ENCODE measurements at places on chromosomes 3 and 15.

DNA sequence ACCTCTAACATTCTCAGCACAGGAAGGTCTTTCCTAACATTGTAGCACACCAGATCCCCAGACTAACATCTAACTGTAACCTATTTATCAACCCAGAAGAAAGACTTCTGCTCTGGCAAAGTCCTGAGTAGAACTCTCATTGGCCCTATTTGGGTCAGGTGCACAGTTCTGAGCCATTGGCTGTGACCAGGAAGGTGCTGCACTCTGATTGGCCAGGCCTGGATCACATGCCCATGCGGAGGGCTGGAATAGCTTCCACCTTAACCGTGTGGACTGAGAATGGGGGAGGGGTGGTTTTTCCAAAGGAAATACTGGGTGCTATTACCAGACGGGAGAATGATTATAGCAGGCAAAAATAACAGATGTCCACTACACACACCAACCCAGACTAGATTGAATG is 11.5 kb downstream of the FEZF2 start:
- DNase-seq, result no peak

DNA sequence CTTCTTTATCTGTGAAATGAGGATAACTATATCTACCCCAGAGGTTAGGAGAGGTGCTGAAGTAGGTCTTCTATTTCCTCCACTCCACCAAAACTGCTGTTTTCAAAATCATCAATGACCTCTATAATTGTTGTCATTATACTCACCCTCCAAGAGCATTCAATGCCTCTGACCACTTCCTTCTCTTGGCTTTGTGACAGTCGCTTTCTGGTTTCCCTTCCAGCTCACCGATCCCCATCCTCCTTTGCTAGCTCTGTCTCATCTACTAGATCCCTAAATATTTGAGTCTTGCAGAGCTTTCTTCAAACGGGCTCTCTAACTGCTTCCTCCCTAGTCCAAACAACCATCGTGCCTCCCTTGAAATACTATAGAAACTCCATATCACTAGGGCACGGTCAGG is 153.5 kb downstream of the RPLP1 start:
- DNase-seq, result peak; percentile 2

DNA sequence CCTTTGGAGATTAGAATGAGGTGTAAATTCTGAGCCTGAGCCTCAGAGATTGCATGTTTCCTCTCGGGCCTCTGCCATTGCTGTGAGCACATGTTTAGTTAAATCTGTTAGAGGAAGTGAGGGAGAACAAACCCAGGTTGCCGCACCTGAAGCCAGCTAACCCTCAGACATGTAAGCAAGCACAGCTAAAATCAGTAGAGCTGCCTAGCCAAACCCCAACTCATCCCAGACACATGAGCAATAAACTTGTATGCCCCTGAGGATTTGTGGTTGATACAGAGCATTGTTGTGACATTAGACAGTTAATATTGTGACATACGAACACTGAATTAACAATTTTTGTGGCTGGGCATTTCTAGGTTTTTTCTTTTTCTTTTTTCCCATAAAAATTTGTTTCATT is 41.9 kb downstream of the NMD3 start:
- DNase-seq, result no peak

GRCh38 chr15:69648212-69648611 is 195.6 kb downstream of the RPLP1 start:
- DNase-seq, result peak; percentile 14

- no peak for DNase-seq
These were observed 43.7 kb downstream of the DNAJB8 start for GRCh38 chr3:128422762-128423524.

GRCh38 chr15:85534031-85534430 is 153.6 kb downstream of the AKAP13 start:
- no peak for DNase-seq

DNA sequence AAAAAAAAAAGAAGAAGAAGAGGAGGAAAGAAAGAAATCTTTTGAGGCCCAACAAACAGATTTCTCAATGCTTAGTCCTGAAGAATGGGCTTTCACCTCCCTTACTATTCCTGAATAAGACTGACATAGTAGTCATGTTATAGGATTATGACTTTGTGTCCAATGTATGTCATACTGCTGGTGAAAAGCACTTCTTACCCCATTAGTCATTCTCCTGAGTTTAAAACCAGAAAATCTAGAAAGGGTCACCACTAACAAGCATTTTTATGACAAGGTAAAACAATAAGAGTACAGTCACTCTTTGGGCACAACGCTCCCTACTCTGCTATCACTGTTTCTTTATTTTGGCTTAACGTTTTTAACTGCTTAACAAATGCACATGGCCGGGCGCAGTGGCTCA is 88.2 kb downstream of the IGSF11 start:
- DNase-seq, result no peak

DNA sequence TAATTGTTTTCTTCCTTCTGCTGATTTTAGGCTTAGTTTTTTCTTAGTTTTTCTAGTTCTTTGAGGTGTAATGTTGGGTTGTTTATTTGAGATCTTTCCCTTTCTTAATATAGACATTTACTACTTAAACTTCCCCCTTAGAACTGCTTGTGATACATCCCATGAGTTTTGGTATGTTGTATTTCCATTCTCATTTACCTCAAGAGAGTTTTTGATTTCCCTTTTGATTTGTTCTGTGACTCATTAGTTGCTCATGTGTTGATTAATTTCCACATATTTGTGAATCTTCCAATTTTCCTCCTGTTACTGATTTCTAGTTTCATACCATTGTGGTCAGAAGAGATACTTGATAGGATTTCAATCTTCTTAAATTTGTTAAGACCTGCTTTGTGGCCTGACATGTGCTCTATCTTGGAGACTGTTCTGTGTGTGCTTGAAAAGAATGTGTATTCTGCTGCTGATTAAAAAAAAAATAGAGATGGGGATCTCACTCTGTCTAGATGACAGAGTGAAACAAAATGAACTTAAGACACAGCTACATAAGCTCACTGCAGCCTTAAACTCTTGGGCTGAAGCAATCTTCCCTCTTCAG is 22.3 kb downstream of the GRM2 start:
- no peak for DNase-seq

- peak; percentile 78 for DNase-seq
These were observed 20.3 kb upstream of the CSPG4 start for GRCh38 chr15:75732809-75733451.

GRCh38 chr3:106140431-106140830 is 271.6 kb upstream of the CBLB start:
- DNase-seq, result no peak

DNA sequence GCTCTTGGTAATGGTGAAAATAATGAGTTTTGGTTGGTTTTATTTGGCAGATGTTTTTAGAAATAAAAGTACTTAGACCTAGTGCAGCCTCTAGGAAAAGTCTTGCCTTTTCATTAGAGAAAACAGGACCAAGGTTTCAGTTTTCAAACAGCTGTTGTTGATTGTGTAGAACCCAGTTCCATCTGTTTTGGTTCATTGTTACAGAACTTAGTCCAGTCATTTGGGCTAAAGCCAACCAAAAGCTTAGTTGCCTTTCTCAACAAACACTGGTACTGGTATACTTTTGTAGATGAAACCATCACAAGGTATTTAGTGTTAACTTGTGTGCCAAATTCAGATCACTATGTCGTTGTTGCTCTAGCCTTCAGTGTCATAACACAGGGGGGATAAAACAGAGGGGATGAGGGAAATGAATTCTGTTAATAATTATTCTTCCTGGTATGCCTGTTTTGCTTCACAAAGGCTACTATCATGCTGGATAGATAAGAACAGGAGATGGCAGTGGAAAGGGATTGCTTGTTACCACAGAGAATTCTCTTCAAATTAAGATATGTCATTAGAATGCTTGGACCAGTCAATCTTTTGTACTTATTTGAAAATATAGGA is 12.6 kb upstream of the APH1B start:
- DNase-seq, result no peak

DNA sequence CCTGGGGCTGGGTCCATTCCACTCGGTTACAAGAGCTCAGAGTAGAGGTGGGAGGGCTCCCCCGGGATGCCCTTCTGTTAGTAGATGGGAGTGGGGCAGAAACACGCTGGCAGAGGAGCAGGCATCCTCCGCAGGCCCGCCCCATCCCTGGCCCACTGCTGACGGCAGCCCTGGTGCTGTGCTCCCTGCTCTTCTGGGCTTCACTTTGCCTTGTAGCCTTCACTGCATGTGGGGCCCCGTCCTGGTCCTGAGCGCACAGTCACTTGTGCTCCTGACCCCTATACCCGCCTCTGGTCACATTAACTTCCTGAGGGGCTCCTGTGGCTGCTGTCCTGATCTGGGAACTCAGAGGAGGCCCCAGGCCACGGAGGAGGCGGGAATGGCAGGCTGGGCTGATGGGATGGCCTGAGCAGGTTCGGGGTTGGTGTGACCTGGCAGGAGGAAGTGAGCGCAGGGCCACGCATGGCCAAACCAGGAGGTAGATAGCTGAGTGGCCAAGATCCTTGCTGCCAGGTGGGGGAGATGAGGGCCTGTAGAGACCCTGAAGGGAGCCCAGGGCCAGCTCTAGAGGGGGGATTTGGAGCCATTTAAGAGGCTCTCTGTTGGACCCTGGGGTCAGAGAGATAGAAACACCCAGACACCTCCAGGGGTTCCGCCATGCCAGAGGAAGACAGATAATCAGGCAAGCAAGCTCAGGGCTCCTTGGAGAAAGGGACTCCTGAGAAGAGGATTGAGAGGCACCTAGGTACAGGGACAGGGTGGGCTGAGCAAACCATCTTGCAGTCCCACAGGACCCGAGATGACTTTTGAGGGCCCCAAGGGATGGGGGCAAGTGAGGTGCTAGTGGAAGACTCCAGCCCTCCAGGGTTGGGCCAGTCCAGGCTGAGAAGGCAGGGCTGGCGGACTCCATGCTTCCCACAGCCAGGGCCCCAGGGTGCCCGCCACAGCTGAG is 92.2 kb upstream of the PRR23E start:
- no peak for DNase-seq

- no peak for DNase-seq
These were observed 303.6 kb downstream of the LSAMP start for GRCh38 chr3:116141724-116142123.

DNA sequence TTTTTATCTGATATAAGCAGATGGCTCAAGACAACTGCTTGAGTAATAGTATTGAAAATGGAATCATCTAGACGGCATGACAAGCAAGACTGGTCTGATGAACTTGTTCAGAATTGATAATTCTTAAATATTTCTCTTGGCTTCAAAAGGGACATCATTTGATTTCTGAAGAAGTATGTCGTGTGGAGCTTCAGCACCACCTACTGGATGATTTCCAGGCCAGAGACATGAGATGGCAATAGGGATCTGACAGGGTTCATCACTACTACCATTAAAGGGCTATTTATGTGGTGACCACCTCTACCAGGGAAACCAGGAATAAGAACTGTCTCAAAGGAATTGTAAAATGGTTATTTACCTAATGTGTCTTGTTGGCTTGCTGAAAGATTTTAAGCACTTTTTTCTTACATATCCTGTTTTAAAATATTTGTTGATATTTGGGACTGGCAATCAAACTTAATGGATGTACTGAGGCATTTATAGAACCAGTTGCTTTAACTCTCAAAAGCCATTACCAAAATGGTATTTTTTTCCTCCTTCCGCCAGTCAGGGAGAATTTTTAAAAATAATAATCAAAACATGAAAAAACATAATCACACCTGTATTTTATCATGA is 99.5 kb upstream of the FAM98B start:
- DNase-seq, result peak; percentile 66

DNA sequence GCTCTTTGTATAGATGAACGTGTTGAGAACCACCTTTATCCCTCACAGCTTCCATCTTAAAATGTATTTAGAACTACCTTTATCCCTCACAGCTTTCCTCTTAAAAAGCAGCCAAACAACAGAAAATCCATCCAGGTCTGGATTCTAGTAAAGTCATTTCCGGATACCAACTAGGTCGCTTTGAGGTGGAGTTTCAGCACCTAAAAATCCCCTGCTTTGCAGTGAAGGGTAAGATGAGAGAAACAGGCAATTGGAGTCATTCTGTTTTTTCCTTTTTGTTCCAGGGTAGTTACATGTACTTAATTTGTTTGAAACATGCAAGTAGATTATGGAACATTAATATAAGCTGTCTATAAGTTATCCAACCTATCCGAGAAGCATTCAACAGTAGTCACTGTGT is 192.0 kb downstream of the UBE2E2 start:
- no peak for DNase-seq

GRCh38 chr3:71309342-71309741 is 274.2 kb downstream of the FOXP1 start:
- DNase-seq, result peak; percentile 65

DNA sequence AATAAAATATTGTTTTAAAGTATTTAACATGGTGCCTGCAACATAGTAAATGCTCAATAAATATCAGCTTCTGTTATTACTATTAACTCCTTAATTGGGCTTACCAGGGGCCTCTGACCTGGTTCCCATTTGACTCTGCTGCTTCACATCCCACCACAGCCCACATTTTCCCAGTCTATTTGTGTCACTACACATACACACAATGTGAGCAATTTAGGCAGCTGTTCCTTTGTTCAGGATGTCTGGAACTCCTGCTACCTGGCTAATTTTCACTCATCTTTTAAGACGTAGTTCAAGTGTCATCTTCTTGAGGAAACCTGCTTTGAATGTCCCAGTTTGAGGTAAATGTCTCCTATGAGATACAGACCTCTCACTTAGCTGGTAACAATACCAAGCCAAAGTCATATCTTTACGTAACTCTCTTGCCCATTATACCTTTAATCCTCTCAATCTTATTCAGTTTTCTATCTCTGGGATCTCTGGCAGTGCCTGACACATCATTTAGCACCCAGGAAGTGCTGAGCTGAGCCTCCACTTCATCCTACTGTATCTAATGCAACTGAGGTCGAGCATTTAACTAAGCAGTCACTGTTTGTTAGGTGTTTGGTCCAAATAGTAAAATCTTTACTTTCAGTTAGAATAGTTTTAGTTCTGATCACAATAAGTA is 4.4 kb downstream of the TGFBR2 start:
- no peak for DNase-seq

DNA sequence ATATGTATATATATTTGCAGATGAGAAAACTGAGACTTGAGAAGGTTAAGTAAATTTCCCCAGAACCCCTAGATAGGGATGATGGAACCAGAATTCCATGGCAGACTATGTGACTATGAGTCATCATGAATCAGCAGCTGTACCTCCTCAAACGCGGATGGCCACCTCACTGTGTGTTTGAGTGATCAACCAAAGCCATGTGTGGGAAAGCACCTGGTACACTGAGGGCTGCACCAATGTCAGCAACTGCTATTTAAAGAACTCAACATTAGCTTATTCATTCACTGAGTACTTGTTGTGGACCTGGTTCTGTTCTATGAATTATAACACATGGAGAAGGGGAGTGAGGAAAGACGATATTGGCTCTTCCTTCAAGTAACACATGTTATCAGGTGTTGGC is 377.0 kb downstream of the GAP43 start:
- DNase-seq, result no peak

GRCh38 chr3:72021531-72021930 is 236.6 kb upstream of the PROK2 start:
- no peak for DNase-seq

GRCh38 chr3:121974601-121975111 is 47.4 kb downstream of the ILDR1 start:
- no peak for DNase-seq

GRCh38 chr15:95972041-95972553 is 358.4 kb upstream of the NR2F2 start:
- no peak for DNase-seq

Data from stimulated activated CD8-positive, alpha-beta memory T cell treated with anti-CD3 and anti-CD28 coated beads, Interleukin-4, amount 100 ng/mL, for 48 hours (primary cell).